ENCODE measurements at places on chromosomes 11 and 22.

DNA sequence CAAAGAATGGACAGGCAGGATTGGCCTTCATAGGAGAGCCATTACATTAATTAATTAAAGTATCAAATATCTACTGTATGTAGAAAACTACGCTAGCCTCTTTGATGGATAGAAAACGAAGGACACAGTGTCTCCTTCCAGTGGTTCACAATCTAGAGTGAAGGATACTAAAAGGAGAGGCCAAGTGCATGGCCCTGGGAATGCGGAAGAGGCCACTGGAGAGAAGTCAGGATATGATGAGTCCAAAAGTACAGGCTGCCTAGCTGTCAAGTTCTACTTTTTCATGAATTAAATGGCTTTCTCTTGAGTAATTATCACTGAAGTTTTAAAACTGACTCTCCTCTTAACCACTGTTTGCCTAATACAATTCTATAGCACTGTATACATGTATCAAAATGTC is 41.9 kb downstream of the ATG16L2 start:
- DNase-seq: no peak

DNA sequence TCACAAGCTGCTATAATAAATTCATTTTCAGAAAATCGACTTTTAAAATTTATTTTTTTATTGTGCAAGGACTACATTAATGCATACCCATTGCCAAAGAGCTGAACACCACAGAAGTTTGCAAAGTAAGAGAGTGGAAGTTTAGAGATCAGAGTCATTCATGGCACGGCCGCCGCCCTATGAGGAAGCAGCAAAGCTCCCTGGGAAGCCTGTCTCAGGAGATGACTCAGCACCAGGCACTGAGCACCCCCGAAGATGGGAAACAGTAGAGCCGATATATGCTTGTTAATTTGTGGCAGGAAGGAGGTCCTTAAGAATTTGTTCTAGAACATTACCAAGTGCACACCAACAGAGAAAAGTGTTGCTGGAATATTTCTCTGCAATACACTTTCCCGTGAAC is 693.7 kb downstream of the OPCML start:
- DNase-seq: no peak

- peak; percentile 20 for DNase-seq
Observed at GRCh38 chr11:79304599-79305212, 136.1 kb downstream of the TENM4 start.

GRCh38 chr22:50505776-50506610 is 1.5 kb downstream of the LMF2 start:
- DNase-seq: no peak

DNA sequence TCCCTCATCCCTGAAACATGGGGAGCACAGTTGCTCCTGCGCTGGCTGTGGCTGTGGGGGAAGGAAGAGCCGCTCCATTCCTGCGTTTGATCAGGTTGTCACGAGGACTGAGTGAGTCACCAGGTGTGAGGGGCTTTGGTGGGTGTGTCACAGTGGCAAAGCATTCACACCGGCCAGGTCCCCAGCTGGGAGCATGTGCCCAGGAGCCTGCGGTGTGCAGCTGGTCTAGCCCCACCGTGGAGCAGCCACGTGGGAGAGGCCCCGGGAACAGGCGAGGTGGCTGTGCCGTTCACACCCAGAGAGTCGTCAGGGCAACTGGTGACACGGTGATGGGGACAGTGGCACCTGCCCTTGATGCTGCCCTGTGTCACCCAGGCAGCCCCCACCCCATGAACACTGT is 47.6 kb upstream of the PPARA start:
- DNase-seq: no peak

DNA sequence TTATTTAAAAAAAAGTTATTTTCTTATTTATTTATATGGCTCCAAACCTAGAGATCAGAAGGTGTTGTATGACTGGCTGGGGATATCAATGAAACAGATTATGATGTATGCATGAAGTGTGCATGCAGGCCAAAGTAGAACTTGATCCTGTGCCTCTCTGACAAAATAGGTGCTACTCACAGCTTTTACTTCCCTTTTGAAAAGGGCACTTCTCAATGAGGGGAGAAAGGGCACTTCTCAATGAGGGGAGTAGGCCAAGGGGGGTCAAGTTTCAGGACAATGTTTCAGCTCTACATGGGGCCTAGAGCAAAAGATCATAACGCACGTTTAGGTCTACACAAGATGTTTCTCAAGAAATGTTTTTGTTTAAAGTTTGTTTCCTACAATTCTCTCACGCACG is 397.5 kb downstream of the ETS1 start:
- no peak for DNase-seq

GRCh38 chr11:74672956-74673692 is 58.1 kb downstream of the CHRDL2 start:
- peak; percentile 71 for DNase-seq

DNA sequence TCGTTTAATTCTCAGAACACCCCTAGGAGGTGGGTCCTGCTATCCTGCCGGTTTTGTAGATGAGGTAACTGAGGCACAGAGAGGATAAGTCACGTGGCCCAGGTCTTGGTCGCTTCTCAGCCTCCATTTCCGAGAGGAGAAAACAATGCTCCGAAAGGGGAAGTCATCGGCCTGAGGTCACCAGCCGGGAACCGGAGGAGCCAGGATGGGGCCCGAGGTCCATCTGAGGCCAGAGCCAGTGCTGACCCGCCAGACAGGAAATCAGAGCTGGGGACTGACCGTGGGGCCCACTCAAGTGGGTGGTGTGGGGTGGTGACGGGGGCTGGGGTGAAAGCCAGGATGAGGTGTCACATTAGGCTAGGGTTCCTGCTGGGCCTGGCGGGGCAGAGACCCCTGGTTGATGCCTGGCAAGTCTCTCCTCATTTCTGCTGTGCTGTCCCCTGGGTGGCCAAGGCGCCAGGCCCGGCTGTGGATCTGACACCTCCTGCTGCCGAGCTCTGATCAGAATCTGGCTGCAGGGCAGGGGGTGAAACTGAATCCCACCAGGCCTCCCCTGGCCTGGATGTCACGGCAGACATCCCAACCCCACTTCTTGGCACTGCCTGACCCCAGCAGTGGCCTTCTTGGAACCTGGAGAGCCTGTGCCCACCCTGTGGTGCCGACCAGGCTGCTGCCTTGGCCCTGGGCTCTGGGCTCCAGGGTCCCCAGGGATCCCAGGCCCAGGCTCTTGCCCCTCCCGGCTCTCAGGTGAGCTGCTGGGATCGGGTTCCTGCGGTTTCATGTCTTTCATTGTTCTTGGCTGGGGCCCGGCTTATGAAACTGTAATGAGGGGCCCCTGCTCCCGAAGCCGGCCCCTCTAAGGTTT is 12.0 kb downstream of the TRIOBP start:
- DNase-seq: peak; percentile 62

DNA sequence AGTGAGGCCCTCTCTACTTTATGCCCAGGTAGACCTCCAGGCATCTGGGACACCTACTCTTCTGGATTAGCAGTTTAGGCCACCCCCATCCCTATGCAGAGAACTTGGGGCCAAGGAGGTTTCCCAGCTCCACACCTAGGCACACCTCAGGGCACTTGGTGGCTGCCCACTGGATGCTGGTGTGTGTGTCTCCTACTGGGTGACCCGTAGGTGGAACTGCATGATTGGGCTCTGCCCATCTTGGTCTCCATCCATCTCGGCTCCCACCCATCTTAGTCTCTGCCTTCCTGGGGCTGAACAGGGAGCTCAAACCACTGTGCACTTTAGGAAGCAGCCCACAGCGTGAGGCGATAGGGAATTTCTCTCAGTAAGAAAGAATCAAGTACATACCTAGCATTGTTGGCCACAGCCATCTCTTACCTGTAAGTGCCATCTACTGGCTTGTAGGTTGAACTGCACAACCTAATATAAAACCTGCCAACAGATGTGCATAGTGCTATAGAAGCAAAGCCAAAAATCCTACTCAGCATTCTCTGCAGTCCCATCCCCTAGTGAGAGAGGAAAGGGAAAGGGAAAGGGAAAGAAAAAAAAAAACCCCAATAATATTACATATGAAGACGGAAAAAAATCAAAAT is 61.6 kb upstream of the PTPN5 start:
- DNase-seq: no peak

- DNase-seq: peak; percentile 74
Observed at GRCh38 chr22:50303848-50304527, 3.5 kb downstream of the PLXNB2 start.

DNA sequence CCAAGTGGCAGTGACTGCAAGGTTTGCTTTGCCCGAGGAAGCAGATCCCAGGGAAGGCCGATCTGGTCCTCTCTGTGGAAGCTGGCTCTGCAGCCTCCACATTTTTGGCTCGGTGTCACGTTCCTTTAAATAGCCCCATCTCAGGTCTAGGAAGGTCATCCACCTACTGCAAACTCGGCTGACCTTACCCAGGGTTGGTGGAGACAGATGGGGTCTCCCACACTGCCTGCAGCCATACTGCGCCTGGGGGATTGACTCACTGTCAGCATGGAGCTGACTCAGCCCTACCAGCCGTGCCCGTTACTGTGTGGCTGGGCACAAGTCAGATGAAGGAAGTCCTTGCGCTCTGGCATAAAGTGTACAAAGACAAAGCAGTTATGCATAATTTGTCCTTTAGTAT is 16.9 kb downstream of the CDPF1 start:
- DNase-seq: peak; percentile 87

DNA sequence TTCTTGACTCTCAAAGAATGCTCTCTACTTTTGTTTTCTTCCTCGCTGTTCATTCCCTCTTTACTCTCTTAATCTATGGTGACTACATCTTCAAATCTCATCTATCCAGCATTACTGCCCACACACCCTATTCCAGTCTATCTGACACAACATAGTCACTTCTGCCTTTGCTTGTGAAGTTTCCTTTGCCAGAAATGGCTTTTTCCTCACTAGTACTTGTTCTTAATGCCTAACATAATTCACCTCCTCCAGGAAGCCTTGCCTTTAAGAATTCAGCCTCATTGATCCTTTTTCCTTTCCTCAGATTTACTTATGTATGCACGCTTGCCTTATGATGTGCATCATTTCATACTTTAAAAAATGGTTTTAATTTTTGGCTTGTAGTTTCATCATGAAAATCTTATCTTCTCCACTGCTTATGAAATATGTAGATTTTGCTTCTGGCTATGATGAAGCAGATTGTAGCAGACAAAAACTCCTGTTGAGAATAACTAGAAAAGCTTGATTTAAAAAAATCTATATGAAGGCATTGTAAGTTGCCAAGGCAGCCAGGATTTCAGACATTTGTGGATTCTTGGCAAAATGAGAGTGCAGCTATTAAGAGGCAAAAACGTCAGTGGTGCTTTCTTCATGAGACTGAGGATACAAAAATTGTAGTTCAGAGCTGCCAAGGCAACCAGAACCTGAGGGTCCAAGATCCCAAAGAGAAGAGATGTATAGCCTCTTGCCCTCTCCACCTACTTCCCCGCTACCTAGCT is 31.8 kb downstream of the RNF169 start:
- peak; percentile 36 for DNase-seq

DNA sequence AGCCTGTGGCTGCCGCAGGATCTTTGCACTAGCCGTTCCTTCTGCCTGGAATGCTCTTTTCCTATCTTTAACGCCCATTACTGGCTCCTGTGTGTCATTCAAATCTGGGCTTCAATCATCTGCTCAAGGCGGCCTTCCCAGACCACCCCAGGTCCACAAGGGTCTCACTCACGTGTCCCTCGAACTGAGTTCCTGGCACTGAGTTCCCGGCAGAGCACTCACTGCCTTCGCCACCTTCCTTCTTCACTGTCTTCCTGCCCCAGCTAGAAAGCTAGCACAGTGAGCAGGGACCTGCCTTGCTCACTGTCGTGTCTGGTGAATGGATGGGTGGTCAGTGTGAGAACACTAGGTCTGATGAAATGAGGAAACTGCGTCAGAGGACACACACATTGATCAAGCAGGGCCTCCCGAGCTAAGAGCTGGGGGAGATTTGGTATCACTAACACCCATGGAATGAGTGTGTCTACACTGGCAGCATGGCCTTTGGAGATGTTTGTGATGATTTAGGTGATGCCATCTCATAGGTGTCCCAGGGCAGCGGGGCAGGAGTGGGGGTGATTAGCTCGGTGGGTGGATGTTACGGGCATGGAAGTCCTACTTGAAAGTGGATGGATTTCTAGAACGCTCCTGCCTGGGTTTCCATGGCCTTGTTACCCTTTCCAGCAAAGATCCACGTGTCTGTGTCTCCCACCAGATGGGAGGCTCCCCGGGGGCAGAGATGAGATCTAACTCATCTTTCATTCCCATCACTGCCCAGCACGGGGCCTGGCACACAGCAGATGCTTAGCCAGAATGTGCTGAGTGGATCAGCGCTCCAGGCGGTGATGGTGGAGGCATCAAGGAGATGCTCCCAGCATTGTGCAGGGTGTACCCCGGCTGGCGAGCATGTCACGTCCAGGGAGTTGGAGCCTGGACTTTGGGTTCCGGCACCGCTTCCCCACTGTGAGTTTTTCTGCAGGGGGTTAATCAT is 64.5 kb downstream of the SHISAL1 start:
- no peak for DNase-seq

DNA sequence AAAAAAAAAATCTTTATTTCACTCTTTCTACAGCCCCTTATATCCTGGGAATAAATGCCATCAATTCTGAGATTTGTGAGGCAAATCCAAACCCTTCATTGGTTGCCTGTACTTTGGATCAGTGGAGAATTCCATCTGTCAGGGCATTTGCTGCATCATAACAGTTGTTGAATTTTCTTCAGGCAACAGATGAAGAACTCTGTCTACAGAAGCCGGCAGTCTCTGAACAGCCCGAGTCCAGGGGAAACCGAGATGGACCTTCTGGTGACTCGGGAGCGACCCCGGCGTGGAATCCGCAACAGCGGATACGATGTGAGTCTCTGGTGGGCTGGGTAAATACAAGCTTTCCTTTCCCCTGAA is 82.3 kb downstream of the C11orf91 start:
- DNase-seq: no peak

DNA sequence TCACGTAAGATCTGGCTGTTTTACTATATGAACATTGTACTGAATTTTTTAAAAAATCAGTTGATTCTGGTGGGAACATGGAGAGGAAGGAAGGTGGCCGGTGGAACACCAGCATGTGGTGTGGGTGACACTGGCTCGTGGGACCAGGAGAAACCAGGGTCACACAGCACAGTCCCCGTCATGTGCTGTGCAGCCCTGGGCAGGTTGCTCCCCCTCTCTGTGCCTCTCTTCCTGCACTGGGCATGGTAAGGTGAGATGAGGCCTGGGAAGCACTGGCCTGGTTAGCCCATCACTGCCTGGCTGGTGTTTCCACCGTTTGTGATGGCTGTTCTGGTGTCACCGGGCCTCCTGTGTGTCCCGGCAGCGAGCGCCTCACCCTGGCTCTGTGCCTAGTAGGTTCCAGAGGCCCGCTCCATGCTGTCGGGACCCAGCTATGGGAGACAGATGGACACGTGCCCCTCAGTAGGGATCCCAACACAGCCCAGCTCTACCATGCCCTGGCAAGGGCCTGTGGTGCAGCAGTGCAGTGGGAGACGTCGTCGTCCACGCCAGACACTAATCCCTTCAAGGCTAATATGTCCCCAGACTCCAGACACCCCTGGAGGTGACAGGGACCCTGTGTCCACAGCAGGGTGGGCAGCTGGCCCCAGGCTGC is 88.2 kb upstream of the LINC01488 start:
- no peak for DNase-seq

DNA sequence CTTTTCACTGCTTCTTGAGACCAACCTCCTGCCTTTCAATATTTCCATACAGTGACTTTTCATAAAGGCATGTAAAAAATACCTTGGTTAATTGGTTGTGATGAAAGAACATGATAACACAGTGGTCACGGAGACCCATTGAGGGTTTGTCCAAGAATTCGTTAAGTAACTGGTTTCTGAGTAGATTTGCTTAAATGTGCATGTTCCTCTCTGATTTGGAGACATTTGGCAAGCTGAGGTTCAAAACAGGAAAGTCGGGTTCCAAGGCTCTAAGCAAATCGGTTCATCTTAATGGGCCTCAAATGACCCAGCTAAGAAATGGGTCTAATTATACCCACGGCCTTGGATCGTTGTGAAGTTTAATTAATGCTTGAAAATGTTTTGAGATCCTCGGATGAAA is 36.9 kb upstream of the CCND1 start:
- DNase-seq: no peak

GRCh38 chr22:37418627-37419369 is 8.5 kb downstream of the ELFN2 start:
- no peak for DNase-seq
